ENCODE measurements at places on chromosomes 7 and 10.

- DNase-seq: no peak
Measured at GRCh38 chr10:49621561-49621960, 7.7 kb downstream of the CHAT start.

GRCh38 chr7:79241288-79242060 is 212.0 kb downstream of the MAGI2 start:
- no peak for DNase-seq

DNA sequence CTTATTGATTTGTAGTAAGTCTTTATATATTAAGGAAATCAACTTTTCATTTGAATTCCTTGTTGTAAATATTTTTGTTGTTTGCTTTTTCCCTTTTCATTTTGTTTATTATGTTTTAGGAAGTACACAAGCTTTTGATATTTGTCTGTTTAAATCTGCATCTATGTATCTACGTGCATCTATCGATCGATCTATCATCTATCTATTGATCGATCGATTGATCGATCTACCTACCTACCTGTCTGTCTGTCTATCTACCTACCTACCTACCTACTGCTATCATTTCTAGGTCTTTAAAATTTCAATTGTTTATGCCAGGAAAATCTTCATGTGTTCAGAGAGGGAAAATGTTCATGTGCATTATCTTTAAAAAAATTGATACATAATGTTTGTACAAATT is 216.8 kb upstream of the MTPN start:
- DNase-seq: no peak

GRCh38 chr10:100759331-100759730 is 13.9 kb downstream of the PAX2 start:
- no peak for DNase-seq

DNA sequence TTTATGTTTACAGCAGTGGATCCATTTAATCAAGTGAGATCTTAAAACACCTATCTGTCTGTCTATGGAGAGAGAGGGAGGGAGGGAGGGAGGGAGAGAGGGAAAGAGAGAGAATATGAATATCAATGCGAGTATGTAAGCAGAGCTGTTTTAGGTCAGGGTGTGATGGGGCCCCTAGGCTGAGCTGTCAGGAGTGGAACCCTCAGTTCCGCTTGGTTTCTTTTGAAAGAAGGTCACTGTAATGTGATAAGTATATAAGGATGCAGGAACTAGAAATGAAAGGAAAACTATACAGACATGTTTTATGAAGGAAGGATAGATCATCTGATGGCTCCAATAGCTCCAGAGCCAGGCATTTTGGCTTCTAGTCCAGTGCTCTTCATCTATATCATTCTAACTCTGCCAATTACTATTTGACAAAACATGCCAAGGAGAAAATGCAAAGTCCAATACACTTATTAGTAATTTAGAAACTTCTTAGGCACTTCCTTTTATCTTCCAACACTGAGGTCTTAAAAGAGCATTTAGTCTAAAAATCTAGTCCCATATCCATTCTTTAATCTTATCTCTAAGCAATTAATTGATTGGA is 70.3 kb downstream of the NRCAM start:
- no peak for DNase-seq

DNA sequence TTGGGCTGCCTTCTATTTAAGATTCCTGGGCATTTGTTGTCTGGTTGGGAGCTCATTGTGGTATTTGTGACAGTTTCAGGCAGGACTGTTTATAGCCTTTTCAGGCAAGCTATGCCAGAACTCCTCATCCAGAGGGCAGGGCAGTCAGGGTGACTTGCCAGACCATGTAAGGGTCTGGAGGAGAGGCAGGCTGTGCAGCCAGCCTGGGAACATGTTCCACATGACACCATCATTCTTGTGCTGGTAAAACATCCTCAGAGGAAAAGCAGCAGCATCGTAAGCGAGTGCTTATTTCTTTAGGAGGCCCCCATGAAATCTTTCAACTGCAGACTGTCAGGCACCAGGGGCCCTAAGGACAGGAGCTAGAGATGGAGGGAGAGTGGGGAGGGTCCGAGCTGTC is 44.0 kb upstream of the SORBS1 start:
- DNase-seq: no peak

DNA sequence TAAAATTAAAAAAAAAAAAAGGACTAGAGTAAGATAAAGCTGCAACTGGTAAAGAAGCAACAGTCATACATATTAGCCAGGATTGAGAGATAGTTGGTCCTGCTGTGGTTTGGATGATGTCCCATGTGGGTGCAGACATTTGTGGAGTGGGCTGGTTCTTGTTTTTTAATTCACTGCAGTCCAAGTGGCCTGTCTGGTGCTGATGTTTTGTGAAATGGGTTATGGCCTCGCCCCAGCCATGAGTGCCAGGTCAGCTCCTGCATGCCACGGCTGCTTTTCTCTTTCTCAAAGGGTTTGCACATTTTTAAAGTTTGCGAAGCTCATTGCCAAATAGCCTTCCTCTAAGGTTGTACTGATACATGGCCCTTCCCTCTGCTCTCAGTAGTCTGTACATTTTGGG is 14.1 kb upstream of the BTBD16 start:
- no peak for DNase-seq

DNA sequence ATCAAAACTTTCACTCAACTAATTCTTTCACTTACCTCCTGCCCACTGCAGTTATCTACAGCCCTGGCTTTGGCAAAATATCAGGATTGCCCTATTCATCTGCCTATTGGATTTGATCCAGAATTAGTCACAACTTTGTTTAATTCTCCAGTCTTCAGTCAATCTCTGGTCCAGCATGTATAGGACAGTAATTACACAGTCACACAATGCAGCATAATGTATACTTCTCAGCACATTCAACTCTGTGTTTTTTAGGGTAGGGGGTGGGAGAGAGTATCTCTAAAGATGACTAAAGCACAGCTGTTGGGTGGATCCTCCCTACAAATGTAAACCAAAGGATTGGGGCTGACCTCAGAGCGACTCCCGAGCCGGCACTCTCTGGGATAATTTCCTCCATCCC is 17.7 kb upstream of the NRP1 start:
- no peak for DNase-seq

- no peak for DNase-seq
Measured at GRCh38 chr7:157278791-157279724, 57.7 kb upstream of the DNAJB6 start.

GRCh38 chr10:7407368-7408290 is 3.2 kb downstream of the SFMBT2 start:
- no peak for DNase-seq

GRCh38 chr7:54995166-54995565 is 23.7 kb upstream of the EGFR start:
- DNase-seq: no peak

DNA sequence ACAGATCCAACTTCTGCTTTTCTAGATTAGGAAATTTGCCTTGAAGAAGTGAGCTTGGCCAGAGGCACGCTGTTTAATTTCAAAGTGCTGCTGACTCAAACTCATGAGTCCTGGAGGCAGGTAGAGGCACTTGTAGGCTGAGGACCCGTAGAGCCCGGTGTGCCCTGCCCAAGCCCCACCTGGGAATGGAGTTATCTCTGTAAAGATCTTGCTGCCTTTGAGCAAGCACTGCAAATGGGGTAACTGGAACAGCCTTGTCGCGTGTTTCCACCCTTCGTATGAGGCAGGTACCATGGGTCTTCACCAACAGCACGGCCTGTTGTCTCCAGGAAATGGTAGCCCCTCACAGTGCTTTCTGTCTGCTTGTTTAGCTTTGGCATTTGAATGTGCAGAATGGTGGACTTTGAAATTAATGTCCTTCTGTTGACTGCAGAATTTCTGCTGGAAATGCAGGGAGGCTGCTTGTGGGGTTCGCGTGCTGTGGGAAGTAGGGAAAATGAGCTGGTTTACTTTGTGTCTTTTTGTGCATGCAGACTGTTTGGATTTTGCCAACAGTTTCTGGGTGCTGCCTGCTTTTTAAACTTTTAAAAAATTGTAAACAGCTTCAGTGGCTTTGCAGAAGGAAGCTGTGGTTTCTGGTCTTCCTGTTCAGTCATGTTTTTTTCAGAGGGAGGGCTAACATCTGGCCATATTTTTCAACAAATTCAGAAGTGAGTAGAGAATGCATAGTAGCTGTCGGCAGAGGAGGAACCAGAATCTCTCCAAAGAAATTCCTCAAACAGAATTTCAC is 27.2 kb downstream of the CCM2 start:
- no peak for DNase-seq

- no peak for DNase-seq
Measured at GRCh38 chr7:7816816-7817536, 98.6 kb upstream of the RPA3 start.

Data from NCI-H774 (cell line).